ENCODE measurements at places on chromosomes 6 and 20. TPM values are rescaled to one million over a fixed set of nuclear protein-coding genes. Genes with fewer than 3 reads are reported as not detected.

The FAM209B gene
- total RNA-seq = 1.9 TPM

The KCNK15 gene
- 0.17 TPM for total RNA-seq

The SLC12A5 gene
- total RNA-seq = not detected

The PLEKHG1 gene
- total RNA-seq = 450 TPM

DNA sequence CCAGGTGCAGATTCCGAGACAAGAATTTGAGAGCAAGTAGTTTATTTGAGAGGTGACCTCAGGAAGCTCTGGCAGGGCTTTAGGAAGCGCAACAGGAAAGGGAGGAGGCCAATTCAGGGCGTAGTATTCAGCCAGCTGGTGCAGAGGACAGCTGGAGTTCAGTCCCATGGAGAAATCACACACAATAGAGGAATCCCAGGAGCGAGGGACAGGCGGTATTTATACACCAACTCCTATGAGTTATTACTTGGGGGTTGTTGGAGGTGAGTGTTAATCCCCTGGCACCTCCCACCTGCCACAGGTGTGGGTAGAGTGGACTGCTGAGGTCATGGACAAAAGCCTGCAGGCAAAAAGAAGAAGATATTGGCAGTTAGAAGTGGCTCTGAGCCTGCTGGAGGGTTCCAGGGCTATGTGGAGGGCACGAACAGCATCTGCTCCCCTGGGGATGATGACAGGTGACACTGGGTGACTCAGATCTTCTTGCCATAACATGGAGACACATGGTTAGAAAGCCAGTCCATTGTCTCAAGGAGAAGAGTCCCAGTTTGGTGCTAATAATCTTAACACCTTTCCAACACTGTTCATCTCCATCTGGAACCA, 13.9 kb upstream of the SULF2 start:
- no peaks in the 10 kb centered on the region for H3K4me1 ChIP-seq
- DNase-seq = no peak
- H3K4me3 ChIP-seq = no peak overlapping the region
- no peaks in the 10 kb centered on the region for H3K36me3 ChIP-seq
- H3K27ac ChIP-seq = no peak overlapping the region

DNA sequence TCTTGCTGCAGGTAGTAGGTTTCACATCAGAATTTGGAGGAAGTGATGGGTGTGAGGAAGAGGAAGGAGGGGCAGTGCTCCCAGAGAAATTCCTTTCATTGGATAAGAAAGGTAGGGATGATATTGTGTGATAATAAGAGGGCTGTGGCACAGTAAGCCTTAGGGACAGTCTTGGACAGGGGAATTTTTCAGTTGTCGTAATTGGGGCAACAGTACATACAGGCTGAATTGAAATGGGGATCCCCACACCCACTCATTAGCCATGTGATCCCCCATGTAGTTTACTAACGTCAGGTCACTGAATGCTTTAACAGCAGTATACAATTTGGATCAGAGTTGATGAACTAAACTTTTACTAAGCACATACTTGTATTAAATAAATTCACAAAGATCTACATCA, 79.4 kb downstream of the FOXO3 start:
- H3K36me3 ChIP-seq = no peaks in the 10 kb centered on the region
- H3K27ac ChIP-seq = no peak overlapping the region
- no peaks in the 10 kb centered on the region for H3K27me3 ChIP-seq
- peak; percentile 53 for DNase-seq
- peaks cover 3% of the 10 kb centered on the region for H3K4me1 ChIP-seq

DNA sequence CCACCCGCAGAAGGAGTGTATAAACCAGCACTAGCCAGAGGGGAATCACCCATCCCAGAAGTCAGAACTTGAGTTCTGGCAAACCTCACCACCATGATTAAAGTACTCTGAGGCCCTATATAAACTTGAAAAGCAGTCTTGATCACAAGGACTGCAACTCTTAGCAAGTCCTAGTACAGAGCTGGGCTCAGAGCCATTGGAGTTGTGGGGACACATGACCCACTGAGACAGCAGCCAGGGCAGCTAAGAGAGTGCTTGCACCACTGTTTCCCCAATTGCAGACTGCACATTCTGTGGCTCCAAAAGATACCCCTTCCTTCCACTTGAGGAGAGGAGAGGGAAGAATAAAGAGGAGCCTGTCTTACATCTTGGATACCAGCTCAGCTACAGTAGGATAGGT, 4.7 kb upstream of the MCM9 start:
- H3K4me1 ChIP-seq = peaks cover 19% of the 10 kb centered on the region
- DNase-seq = no peak
- no peaks in the 10 kb centered on the region for H3K36me3 ChIP-seq
- no peak overlapping the region for H3K27ac ChIP-seq

DNA sequence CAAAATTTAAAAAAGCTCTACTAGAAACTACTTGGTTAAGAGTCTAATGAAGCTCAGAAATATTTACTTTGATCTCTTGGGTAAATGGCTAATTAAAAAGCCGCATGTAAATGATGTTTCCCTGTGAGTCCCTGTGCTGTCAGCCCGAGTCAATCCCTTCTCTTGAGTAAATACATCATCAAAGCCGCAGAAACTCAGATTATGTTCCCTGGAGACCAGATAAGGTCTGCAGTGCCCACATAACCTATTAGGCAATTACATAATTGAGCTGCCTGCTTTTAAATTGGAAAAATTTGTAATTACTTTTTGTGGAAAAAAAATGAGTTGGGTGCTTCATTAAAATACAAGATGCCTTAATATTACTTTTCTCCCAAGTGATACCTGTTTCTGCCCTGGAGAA, 83.1 kb downstream of the KIZ start:
- no peaks in the 10 kb centered on the region for H3K4me1 ChIP-seq
- H3K36me3 ChIP-seq = peaks cover 4% of the 10 kb centered on the region
- no peak overlapping the region for H3K4me3 ChIP-seq
- no peak overlapping the region for H3K27ac ChIP-seq
- no peaks in the 10 kb centered on the region for H3K27me3 ChIP-seq
- DNase-seq = no peak

- H3K4me3 ChIP-seq = peak overlapping the region; percentile 55
- DNase-seq = no peak
- H3K4me1 ChIP-seq = peaks cover 19% of the 10 kb centered on the region
Observed at GRCh38 chr6:85594197-85594930, 706 bp upstream of the SNX14 start.

- peaks cover 25% of the 10 kb centered on the region for H3K36me3 ChIP-seq
- peaks cover 17% of the 10 kb centered on the region for H3K4me1 ChIP-seq
- no peak overlapping the region for H3K27ac ChIP-seq
- no peak overlapping the region for H3K4me3 ChIP-seq
- DNase-seq = no peak
Observed at GRCh38 chr20:34621036-34621343, 55.9 kb downstream of the PIGU start.

DNA sequence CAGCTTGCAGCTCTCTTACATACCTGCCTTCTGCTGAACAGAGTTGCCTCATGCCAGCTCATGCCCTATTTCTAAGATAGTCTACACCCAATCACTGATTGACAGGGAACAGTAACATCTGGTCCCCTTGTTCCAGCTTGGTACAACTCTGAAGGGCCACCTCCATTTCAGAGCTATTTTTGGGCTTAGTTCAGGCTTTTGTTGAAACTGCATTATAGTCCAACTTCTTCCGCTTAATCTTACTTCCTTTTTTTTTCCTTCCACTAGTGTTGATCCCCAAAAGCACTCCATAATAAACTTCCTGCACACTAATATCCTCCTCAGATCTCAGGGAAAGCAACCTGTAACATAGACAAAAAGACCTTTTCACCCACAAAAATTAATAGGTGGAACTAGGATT, 65.7 kb upstream of the TNFRSF21 start:
- no peaks in the 10 kb centered on the region for H3K36me3 ChIP-seq
- no peaks in the 10 kb centered on the region for H3K27me3 ChIP-seq
- no peak for DNase-seq
- no peak overlapping the region for H3K4me3 ChIP-seq

DNA sequence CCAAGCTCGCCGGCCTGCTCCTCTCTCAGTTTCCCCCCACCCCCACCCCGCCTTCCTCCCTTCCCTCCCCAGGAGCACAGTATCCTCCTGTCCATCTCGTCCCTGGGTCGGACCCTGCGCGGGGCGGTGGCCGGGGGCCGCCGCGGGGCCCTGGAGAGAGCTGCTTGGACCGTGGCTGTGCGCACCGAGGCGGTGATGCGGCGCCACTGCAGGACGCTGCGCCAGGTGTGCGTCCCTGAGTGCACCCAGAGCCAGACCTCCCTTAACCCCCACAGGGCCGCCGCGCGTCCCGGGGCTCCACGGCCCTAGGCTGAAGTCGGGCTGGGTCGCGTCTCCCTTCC, 2.2 kb downstream of the C20orf204 start:
- H3K36me3 ChIP-seq = no peaks in the 10 kb centered on the region
- H3K27ac ChIP-seq = no peak overlapping the region
- no peak for DNase-seq
- H3K27me3 ChIP-seq = no peaks in the 10 kb centered on the region

DNA sequence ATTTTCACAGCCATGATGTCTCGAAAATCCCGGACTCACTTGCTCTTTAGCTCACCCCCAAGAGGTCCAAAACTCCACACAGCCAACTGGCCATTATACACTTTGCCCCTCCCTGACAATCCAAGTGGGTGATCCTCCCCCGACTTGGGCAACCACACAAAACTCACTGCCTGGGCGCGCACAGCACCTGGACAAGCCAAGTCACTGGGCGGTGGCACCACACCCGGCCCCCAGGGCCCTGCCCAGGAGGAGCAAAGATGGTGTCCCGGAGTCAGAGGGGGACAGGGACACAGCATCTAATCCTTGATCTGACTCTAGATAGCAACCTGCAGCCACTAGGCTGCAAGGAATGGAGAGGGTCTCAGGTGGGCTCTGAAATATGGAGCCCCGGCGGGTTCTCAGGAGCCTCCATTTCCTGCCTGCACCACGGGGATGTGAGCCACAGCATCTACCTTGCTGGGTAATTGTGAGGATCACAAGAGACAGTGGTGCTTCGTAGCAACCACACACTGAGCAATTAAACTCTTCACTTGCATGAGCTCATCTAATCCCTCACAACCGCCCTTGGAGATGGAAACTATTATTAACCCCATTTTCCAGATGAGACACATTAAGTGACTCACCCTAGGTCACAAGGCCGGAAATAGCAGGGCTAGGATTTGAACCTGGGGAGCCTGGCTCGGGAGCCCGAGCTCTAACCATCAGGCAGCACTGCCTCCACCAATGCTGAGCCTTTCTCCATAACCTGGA, 66.6 kb downstream of the BMP7 start:
- no peaks in the 10 kb centered on the region for H3K4me1 ChIP-seq
- H3K27ac ChIP-seq = no peak overlapping the region
- no peak for DNase-seq
- no peak overlapping the region for H3K4me3 ChIP-seq

GRCh38 chr6:17497535-17498095, 102.5 kb upstream of the FAM8A1 start:
- no peak for DNase-seq
- H3K4me3 ChIP-seq = no peak overlapping the region
- H3K4me1 ChIP-seq = no peaks in the 10 kb centered on the region
- no peaks in the 10 kb centered on the region for H3K27me3 ChIP-seq
- no peaks in the 10 kb centered on the region for H3K36me3 ChIP-seq
- H3K27ac ChIP-seq = no peak overlapping the region

GRCh38 chr20:51562332-51563173, 20.0 kb upstream of the NFATC2 start:
- peak overlapping the region; percentile 35 for H3K4me3 ChIP-seq
- peak; percentile 57 for DNase-seq
- no peak overlapping the region for H3K27ac ChIP-seq
- H3K27me3 ChIP-seq = peaks cover 59% of the 10 kb centered on the region
- H3K36me3 ChIP-seq = no peaks in the 10 kb centered on the region

- no peaks in the 10 kb centered on the region for H3K36me3 ChIP-seq
- H3K4me1 ChIP-seq = no peaks in the 10 kb centered on the region
- DNase-seq = no peak
- no peak overlapping the region for H3K27ac ChIP-seq
- no peak overlapping the region for H3K4me3 ChIP-seq
Observed at GRCh38 chr20:45581702-45582101, 2.6 kb upstream of the WFDC8 start.
